ENCODE measurements at places on chromosomes 4 and X.
A peak's percentile ranks its signal among the peaks of the same experiment; 100 is the strongest.

DNA sequence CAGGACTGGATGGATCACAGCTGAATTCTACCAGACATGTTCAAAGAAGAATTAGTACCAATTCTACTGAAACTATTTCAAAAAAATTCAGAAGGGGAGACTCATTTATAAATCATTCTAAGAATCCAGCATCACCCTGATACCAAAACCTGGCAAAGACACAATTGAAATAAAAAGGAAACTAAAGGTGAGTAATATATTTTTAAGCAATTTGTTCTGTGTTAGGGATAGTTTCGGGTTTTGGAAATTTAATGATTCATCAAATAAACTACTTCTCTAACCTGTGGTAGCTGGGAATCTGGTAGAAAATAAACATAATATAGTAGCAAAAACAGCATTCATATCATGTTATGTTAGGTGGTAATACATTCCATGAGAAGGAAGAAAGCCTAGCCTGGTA is 662.2 kb upstream of the BOD1L1 start:
- DNase-seq = no peak

DNA sequence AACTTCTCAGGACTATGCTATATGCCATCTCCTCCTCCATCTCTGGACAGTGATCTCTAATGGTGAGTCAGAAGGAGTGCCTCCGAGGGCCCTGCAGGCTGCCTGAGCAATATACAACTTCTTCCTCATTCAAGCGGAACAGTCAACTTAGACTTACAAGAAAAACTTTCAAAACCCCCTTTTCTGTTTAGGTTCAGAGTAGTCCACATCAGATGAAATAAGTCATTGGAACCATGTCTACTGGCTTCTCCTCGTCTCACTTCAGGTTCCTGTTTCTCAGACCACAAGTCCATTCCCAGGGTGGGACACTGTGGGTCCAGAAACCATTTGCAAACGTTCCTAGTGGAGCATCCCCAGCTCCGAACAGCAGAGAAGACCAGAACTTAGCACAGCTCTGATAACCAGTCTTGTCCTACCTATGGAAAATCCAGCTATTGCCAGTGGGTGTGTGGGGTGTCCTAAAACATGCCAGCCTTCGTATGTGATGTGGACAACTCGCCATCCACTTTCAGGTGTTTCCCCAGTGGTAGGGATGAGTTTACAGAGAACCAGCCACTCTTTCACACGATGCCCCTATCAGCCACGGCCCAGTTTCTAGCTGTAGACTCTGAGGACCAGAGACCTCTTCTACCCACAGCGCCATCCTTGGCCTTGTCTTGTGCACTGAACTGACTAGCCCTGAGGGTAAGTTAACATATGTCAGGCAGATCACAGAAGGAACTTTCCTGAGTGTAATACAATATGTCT is 32.7 kb upstream of the NKRF start:
- DNase-seq = no peak

DNA sequence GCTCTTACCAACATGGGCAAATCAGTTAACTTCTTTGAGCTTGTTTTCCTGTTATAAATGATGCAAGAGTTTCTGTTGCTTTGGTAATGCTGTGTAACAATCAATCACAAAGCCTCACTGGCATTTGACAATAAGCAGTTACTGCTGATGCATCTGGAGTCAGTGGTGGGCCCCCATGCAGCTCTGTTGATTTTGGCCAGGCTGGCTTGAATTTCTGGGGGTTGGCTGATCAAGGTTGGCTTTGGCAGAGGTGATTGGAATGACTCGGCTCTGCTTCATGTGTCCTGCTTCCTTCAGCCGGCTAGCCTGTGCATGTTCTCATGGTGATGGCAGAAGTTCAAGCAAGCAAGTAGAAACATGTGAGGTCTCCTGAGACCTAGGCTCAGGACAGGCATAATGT is 90.4 kb downstream of the PHEX start:
- peak; percentile 94 for DNase-seq

GRCh38 chr4:1003271-1004070 is 8.0 kb upstream of the FGFRL1 start:
- no peak for DNase-seq

- DNase-seq = no peak
These were observed 46.7 kb downstream of the MAOB start for GRCh38 chrX:43835559-43835958.

- DNase-seq = no peak
These were observed 7.8 kb downstream of the INTS6L start for GRCh38 chrX:135528254-135528653.

DNA sequence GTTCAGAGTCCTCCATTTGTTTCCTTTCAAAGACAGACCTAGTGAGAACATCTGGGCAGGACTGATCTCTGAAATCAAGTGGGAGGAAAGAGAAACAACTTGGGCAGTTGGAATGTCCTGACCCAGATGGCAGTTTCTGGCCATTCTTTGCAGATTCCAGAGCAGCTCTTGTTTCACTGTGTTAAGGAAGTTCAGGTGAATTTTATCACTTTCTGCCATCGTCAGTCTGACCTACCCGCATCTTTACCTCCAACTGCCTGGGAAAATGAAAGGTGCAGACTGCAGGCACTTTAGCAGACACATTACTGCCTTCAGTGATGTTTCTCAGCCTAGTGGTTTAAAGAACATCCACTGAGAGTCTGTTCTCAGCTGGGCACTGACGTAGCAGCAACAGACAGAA is 216.2 kb downstream of the CEP135 start:
- DNase-seq = no peak

- no peak for DNase-seq
These were observed 220.1 kb upstream of the STK26 start for GRCh38 chrX:131802836-131803626.

GRCh38 chr4:131644619-131645018 is 1504.5 kb upstream of the PCDH10 start:
- peak; percentile 10 for DNase-seq
